Stimulated activated CD4-positive, alpha-beta T cell treated with anti-CD3 and anti-CD28 coated beads, Interleukin-4, amount 100 ng/mL, for 48 hours (primary cell): ENCODE measurements at places on chromosomes 5 and 9.

GRCh38 chr5:39137819-39138451 is 63.7 kb upstream of the RICTOR start:
- no peak for DNase-seq

GRCh38 chr5:126681970-126682369 is 81.2 kb downstream of the PHAX start:
- no peak for DNase-seq

DNA sequence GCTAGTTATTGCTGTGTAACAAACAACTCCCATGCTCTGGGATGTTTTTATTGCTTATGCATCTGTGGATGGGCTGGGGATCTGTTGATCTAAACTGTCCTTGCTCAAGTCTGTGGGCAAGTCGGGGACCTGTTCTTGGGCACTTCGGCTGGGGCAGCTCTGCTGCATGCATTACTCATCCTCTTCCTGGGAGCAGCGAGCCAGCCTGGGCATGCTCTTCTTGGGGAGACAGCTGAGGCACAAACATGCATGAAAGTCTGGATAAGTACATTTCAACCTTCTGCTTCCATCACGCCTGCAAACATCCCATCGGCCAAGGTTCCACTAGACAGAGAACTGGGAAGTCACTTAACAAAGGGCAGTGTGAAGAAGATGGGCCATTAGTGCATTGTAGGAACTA is 66.3 kb downstream of the ANKRD33B start:
- DNase-seq: no peak

GRCh38 chr9:129669141-129669718 is 3.8 kb downstream of the PRRX2 start:
- no peak for DNase-seq

DNA sequence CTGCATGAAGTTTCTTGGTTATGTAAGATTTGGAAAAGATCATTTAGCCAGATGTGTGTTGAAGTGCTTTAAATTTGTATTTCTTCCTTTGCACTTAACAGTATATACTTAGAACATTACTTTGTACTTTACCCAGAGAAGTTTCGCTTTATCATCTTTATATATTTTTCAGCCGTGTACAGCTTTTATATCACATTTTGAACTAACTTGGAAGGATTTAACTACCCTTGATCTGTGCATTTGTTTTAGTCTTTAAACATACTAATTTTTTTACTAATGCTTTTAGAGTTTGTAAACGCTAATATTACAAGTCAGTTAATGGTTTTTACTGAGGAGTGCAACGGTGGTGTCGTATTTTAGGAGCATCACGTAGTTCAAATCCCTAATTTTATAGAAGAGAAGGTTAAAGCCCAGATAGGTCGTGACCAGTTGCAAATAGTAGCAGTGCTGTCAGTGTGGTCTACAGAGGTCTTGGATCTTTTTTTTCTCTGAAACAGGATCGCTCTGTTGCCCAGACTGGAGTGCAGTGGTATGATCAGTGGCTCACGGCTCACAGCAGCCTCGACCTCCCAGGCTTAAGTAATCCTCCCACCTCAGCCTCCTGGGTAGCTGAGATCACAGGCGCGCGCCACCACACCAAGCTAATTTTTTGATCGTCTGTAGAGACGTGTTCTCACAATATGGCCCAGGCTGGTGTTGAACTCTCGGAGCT is 2.0 kb downstream of the MATR3 start:
- no peak for DNase-seq

DNA sequence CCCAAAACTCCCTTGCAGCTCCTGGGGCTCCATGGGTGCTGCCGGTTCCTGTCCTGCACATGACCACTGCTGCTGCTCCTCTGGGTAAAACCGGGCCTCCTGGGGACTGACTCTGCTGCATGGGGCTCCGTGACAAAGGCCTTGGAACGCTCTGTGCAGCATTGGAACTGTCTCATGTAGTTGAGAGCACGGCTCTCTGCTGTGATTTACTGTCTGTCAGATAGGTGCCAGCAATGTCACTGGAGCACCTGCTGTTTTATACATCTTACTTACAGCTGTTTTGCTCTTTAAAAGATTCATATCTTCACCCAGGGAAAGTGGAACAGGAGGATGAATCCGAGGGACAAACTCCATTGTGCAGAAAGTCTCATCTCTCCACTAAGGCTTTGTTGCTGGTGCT is 138.1 kb downstream of the YIPF5 start:
- DNase-seq: no peak

- DNase-seq: no peak
These were observed 45.3 kb downstream of the C5orf22 start for GRCh38 chr5:31577438-31577837.

DNA sequence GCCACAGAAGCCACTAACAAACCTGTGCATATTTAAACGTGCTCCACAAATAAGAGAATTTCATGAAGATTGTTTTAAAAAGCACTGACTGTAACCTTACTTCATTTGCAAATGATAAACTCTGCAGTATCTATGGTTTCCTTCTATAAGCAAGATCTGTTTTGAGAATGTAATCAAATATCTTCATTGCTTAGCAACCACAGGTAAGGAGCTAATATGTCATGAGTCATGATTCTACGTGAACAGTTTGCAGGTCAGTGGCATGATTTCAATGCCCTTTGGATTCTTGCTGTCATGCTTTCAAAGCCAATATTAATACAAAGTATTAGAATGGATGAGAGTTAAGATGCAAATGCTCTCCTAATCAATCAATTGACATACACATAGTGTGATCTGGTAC is 325.0 kb downstream of the EDIL3 start:
- DNase-seq: no peak

DNA sequence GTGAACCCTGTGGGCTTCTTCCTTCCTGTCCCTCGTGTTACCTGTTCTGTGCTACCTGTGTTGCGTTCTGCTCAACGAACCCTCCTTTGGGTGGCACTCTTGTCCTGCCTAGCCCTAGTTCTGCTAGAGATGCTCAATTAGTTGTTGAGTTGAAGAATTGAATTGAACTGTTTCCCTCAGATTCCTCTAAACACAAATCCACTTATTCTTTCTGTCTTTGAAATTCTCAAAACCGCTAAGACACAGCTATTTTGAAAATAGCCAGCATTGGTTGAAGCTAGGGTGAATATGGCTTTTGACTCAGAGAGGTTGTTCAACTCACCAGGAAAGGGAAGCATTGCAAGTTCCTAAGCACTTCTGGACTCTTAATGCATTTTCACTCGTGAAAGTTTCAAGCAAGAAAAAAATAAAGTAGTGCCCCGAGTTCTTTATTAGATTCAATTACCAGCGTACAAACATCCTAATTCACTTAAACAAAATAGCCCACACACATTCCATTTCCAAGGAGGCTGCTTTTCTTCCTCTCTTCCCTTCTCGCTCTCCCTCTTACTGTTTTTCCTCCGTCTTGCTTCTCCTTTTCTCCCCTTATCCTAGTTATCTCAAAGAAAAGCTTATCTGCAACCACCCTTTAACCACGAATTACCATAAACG is 642 bp upstream of the ITGA1 start:
- no peak for DNase-seq

DNA sequence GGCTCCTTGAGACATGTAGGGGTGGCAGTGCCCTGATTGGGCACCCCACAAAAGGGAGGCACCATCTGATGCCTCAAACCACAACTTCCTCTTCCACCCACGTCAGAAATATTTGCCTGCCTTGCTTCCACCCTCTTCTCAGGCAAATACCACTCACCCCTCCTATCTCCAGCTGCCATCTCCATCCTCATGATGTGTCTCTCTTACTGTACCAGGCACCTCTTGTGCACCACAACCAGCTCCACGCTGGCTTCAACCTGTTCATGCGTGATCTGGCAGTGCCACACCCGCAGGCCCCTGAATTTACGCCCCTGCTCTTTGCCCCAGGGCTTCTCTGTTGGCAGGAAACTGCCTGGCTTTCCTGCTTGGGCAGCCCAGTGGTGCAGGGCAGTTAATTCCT is 87.8 kb upstream of the HSPA9 start:
- no peak for DNase-seq

DNA sequence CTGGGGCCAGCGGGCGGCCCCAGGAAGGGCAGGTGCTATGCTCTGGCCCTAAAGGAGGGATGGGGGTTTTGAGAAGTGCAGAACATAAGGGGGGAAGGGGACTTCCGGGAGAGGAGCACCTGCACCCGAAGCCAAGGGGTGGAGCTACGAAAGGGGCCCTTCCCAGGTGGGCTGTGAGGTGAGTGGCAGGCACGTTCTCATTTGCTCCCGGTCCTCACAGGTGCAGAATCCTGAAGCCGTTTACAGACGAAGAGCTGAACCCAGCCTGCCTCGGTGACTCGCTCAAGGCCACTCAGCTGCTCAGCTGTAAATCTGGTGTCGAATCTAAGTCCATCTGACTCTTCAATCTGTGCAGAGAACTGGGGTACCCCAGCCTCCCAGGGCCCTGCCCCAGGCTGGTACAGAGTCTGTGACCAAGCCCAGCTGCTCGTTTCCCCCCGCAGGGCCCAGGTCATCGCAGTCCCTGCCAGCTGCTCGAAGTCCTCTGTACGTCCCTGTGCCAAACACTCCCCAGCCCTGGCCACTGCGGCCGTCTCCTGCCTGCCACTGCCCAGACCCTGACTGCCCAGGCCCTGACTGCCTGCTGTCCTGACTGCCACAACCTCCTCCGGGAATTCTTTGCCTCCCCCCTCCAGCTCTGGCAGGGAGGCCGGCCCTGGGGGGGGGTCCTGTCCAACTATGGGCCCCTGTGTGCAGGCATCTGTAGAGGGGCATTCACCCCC is 53.8 kb upstream of the RXRA start:
- DNase-seq: no peak

- no peak for DNase-seq
These were observed 440.4 kb downstream of the DMRT2 start for GRCh38 chr9:1490341-1491232.
